ENCODE measurements at places on chromosomes 5 and 9.

DNA sequence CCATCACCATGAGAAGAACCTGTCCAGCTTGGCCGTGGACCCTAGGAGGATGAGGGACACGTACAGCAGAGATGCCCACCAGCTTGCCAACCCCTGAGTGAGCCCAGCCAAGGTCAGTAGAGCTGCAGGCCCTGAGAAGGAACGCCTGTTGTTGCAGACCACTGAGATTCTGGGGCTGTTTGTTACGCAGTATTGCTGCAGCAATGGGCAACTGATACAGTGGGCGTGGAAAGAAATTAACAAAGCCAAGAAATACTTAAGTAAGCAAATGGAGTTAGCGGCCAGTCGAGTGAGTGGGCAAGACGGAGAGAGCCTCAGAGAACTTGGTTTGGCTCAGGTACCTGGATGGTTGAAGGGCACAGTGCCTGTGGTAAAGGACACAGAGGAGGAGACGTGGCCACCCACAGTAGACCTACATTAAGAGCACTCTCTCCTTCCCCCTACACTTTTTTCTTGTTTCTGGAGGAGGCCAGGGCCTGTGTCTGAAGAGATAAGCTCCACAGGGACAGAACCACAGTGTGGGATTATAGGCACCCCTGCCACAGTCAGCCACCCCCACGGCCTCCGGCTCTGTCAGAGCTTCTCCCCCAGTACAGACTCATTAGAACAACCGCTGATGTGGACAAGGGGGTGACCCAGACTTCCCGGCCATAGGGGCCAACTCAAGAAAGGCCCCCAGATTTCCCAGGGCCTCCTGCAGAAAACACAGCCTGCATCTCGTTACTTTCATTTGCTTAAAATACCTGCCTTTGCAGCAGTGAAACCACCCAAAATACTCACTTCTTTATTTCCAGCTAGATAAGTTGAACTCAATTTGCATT lies 40.1 kb upstream of the GRHPR start:
- no peaks in the 10 kb centered on the region for H3K36me3 ChIP-seq
- H3K4me1 ChIP-seq, result no peaks in the 10 kb centered on the region
- no peak overlapping the region for H3K4me3 ChIP-seq
- H3K27me3 ChIP-seq, result no peaks in the 10 kb centered on the region

DNA sequence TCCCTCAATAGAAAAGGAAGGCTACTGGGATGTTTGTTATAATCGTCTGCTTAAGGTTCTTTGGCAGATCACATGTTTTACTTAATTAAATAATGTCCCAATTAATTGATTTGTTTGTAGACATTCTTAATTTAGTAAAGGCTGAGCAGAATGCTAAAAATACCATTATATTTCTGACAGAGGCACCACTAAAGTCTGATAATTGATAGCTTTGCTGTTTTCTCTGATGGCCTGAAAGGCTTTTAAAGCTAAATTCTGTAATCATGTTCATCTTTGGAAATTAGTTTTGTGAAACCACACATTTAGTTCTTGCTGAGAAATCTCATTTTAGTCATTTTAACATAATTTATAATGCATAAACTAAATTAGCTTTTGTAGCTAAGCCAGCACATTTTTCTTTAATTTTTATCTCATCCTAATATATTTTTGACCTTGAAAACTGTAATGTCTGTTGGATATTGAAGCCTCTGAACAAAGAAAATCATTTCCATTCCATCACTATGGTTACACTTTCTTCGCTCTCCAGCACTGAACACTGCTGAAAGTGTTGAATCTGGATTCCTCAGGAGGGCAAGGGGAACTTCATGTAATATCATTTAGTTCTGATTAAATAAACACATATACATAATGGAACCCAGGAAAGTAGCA lies 329.4 kb downstream of the ELAVL2 start:
- DNase-seq, result no peak
- no peaks in the 10 kb centered on the region for H3K36me3 ChIP-seq
- no peaks in the 10 kb centered on the region for H3K4me1 ChIP-seq

DNA sequence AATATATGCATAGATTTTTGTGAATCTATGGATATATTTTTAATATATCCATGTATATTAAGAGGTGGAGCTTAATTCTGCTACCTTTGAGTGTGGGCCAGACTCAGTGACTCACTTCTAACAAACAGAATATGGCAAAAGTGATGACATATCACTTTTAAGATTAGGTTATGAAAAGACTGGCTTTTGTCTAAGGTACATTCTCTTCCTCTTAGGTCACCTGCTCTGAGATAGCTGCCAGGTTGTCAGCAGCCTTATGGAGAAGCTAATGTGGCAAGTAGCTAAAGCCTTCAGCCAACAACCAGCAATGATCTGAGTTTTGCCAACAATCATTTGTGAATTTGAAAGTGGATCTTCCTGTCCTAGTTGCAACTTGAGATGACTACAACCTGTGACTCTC lies 83.8 kb downstream of the ANKRD31 start:
- DNase-seq, result no peak
- H3K4me3 ChIP-seq, result no peak overlapping the region
- no peaks in the 10 kb centered on the region for H3K27me3 ChIP-seq
- no peaks in the 10 kb centered on the region for H3K36me3 ChIP-seq

- H3K27me3 ChIP-seq, result no peaks in the 10 kb centered on the region
- no peaks in the 10 kb centered on the region for H3K36me3 ChIP-seq
- no peaks in the 10 kb centered on the region for H3K4me1 ChIP-seq
- H3K27ac ChIP-seq, result no peak overlapping the region
- no peak overlapping the region for H3K4me3 ChIP-seq
Measured at GRCh38 chr5:98656125-98656795, 117.2 kb upstream of the RGMB start.

GRCh38 chr5:111311666-111312065 lies 87.5 kb downstream of the CAMK4 start:
- no peak overlapping the region for H3K4me3 ChIP-seq
- no peaks in the 10 kb centered on the region for H3K27me3 ChIP-seq
- H3K27ac ChIP-seq, result no peak overlapping the region
- no peaks in the 10 kb centered on the region for H3K4me1 ChIP-seq

Data from upper lobe of right lung (tissue), 1 donor.